Skin of body (tissue), 3 donors: ENCODE measurements at places on chromosomes 16 and 17.

DNA sequence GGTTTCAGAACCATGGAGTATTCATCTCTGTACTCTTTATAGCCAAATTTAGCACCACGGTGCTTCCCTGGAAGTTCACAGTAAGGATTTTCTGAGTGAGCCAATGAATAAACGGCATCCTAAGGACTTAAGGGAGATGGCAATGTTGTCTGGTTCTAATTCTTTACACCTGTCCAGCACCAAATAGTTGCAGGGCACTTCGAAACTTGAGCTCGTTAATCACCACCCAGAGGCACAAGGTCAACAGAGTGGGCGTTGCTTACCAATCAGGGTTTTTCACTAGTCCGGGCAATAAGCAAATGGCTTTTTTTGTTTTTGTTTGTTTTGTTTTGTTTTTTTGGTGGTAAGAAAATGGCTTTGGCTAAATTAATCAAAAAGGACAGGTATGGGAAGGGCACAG lies 28.2 kb upstream of the TMEM220 start:
- DNase-seq = no peak

DNA sequence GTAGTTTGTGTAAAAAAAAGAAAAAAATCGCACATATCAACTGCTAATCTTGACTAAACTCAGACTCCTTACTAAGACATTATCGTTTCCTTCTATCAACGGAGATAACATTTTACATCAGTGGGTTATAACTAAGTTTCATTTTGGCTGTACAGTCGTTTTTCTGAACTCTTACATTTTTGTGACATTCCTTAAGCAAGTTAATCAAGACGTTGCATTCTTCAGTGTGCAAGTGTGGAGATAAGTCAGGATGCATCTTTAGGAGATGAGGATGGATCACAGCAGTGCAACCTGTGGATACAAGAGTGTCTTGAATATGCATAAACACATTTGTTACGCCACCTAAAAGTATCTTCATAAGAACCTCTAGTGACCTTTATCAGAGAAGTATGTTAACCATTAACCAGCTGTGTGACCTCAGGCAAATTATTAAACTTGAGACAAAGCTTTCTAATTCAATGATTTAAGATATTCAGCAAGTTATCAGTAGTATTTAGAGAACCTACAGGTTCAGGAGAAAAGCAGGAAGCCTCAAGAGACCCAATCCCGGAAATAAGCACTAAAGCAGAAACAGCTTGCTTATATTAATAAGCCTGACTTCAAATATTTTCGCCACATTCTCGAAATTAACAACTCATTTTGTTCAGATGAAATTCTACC lies 9.4 kb downstream of the CMC2 start:
- no peak for DNase-seq

GRCh38 chr17:81228834-81229665 lies 6.3 kb upstream of the CEP131 start:
- DNase-seq = no peak

DNA sequence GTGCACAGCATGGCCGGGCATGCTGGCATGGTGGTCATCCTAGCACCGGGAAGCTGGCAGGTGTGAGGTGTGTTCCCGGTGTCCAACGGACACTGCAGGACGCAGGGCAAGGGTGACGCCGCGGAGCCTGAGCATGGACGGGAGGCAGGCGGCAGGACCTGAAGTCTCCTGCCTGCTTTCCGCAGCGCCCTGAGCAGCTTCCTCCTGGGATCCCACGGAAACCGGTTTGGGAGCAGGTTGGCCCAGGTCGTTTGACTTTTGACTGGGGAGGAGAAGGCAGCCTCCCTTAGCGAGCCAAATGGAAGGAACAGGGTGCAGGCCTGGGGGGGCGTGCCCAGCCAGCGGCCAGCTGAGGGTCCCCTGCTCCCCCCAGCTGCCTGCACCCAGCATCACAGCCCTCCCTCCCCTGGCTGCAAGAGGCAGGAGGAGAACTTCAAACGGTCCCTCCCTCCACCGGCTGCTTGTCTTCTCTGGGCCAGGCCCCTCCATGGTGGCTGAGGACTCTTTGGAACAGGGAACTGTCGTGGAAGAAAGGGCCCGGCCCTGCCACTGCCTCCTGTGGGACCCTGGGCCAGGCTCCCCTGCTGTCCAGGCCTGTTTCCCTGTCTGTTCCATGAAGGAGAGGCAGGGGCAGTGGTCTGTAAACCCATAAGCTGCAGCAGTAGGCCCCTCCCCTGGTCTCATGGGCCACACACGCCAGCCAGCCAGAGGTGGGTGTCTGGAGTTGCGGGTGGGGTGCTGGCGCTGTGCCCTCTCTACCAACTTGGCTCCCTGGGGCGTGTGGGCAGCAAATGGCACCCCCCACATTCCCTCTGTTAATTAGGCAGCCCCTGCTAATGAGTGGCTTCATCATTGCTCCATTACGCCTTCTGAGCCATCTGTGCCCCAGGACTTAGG lies 7.8 kb upstream of the ADGRG1 start:
- no peak for DNase-seq

- DNase-seq = no peak
Measured at GRCh38 chr16:86965840-86966550, 351.2 kb downstream of the C16orf95 start.

GRCh38 chr17:39401412-39402243 lies at the start of gene FBXL20:
Gene FBXL20, minus strand, starts transcription at chr17:39401626. Its CDS starts 224 bp downstream, at chr17:39401402.
- peak; percentile 93 for DNase-seq

GRCh38 chr17:35844547-35844946 lies 24.1 kb downstream of the HEATR9 start:
- DNase-seq = no peak

- DNase-seq = no peak
Measured at GRCh38 chr17:36485805-36486203, 677 bp upstream of the ZNHIT3 start.

DNA sequence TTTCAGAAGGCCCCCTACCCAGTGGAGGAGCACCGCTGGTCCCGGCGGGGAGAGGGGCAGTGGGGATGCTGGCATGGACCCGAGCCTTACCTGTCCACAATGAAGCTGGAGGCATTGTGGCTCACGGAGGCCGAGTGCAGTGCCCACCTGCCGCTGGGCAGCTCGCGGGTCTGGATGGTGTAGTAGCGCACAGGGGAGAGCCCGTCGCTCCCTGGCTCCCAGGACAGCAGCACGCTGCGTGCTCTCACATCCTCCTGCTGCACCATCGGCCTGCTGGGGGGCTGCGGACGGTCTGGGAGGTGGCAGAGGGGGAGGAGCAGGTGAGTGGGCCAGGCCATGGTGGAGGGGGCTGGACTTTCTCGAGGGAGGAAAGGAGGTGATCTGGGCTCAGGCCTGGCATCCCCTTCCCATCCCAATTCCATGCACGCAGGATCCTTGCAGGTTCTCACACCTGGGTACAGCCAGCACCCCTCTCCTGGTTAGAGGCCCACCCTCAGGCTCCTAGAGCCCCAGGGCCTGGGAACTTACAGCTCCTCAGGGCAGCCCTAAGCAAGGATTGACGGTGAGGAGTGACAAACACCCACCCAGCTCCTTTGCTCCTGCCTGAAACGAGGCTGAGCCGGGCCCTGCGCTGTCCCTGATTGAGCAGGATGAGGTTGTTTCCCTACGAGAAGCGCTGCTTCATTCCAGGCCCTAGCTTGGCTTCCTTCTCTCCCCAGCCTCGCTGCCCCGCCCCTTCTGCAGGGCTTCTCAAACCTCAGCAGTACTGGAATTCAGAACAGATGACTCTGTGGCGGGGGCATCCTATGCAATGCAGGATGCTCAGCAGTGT lies 76.2 kb upstream of the CDC42EP4 start:
- peak; percentile 55 for DNase-seq

GRCh38 chr17:78935419-78936323 lies 10.5 kb upstream of the TIMP2 start:
- DNase-seq = peak; percentile 77

DNA sequence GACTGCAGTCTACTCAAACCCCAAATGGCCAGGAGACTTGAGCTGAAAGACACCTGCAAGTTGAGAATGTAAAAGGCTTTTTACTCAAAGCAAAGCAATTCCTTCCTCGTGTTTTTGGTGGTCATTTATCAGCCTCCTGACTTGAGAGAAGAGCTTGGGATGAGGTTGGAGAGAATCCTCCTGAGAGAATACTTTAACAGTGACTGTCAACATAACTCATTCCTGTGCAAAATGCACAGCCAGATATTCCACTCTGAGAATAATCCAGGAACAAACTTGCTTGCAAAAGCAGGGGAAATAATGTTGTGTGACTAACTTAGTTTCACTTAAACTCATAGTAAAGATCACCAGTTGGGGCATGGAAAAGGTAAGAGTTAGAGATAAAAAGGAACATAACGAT lies 53.4 kb downstream of the SNTB2 start:
- DNase-seq = no peak

DNA sequence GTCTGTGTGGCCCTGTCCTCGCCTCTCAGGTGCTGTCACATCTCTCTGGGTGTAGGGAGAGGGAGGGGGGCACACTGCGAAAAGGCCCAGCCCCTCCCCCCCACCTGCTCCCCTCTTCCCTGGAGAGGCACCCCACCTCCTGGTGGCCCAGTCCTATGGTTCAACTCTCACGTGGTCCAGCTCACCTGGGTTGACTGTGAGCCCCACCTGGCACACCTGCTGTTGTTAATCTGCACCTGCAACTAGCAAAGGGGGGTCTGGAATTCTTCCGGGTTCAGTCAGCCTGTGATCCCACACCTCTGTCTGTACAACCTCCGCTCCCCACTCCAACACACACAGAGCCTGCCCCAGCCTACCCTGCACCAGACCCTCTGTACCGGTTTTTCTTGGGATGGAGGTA lies 2.0 kb upstream of the SYNGR2 start:
- no peak for DNase-seq

- DNase-seq = no peak
Measured at GRCh38 chr17:51814521-51814920, 344.0 kb downstream of the CA10 start.

DNA sequence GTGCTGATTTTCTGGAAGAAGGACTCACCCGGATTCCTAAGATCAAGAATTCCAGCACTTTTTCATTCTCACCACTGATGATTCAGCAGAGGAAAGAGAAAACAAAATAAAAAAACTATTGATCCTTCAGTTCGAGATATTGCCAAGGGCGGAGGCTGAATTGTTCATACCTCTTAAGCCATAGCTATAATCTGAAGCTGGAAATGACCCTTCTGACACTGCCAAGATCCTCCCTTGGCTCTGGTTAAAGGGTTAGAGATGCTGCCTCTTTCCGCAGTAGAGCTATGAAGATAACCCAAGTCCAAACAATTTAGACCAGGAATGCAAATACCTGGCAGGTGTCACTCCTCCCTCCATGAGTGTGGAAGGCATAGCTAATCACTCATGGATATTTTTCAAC lies 73.0 kb downstream of the TMEM114 start:
- DNase-seq = no peak

DNA sequence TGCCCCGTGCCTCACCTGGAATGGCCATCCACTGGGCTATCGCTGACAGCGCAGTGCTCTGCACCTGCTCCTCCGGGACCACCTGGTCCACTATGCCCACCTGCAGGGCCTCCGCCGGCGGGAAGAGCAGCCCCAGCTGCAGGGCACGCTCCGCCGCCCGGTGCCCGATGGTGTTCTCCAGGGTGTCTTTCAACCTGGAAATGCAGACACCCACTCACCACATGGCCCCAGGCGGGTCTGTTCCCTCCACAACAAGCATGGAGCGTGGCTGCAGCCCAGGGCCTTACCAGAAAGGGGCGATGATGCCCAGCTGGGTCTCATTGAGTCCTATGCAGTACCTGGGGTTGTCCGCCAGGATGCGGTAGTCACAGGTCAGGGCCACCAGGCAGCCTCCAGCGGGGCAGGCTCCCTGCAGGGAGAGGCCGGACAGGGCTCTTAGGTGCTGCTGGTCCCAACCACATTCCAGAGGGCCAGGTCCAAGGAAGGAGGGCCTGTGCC lies 6.8 kb downstream of the DNASE1L2 start:
- DNase-seq = no peak

- DNase-seq = peak; percentile 52
Measured at GRCh38 chr16:83717814-83718213, 90.0 kb upstream of the HSBP1 start.

GRCh38 chr17:38554430-38555350 lies 51.1 kb downstream of the SRCIN1 start:
- DNase-seq = no peak
